ENCODE measurements at places on chromosomes 5 and 9.

DNA sequence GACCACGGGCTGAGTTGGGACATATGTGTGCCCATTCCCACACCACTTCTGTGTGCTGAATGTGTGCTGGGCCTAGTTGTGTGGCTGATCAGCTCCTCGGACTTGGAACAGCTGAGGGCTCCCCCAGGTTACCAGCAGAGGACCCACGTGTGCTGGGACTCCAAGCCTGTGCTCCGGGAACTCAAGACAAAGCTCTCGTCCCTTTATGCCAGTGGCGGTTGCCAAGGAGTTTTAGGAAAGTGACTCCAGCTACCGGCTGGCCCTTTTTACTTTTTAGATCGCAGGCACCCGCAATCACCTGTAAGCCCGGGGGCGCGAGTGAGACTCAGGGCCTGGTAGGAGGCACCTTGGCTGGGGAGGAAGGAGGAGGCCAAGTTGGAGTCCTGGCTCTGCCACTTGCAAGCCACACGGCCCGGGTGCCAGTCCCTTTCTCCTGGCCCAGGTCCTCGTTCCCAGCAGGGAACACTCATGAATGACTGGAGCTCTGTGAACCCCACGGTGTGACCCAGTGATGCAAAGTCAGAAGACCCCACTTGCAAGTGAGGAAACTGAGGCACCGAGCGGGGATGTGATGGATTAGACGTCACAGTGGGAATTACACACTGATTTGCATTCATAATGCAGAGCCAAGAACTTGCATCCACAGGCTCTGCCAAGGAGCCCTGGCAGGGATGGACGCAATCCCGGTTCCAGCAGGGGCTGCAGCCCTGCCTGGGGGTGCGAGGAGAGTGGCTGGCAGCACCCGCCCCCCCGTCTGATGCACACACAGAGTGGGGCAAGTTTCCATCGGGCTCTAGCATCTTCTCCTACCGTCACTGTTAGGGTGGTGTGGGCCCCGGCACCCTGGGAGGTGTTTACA is 26.9 kb downstream of the CRB2 start:
- no peak for DNase-seq

GRCh38 chr9:109342878-109343277 is 22.0 kb upstream of the EPB41L4B start:
- DNase-seq = no peak

DNA sequence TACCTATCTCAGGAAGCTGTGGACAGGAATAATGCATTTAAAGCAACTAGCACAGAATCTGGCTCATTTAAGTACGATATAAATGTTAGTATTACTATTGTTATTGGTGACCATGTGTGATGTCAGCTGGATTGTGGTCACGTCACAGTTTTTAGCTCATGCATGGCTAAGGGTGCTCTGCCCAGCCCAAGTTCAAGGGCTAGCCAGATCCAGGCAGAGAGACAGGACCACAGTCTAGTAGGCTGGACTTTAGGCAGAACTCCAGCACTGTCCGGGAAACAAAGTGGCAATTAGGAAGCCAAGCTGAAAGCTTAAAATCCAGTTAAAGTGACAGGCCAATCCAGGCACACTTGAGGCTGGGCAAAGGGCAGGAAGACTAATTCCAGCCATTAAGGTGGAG is 273.6 kb downstream of the ADAMTSL1 start:
- DNase-seq = no peak

DNA sequence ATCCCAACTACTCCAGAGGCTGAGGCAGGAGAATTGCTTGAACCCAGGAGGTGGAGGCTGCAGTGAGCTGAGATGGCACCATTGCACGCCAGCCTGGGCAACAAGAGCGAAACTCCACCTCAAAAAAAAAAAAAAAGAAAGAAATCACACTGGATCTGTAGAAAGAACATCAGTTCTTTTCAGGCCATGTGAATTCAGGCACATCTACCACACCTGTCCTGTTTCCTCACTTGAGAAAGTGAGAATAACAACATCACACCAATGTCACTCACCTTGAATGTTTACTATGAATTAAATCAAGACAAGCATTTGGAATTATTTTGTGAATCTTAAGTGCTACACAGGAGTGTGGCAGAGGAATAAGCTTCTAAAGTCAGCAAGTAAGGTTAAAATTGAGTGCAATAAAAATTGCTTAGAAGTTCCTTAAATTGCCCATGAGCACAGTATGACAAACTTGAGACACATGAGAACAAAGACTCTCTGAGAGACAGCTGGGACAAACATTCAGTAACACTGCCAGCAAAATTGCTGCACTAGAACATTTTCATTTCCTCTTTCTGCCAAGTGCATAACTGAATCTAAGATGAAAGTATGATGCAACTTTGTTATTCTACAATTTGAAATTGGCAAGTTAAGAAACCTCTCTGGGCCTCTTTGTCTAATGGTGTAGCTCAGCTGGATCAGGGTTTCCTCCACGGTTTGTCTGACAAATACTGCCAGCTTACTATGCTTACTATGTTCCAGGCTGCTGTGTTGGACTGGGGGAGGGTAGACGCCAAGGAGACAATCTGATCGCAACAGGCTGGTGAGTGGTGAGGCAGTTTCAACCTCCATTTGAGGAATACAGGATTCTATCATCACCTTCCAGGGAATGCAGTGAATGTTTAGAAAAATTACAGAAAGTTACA is 1.9 kb upstream of the RIC1 start:
- peak; percentile 68 for DNase-seq

GRCh38 chr9:36143245-36143641 is 6.7 kb downstream of the GLIPR2 start:
- no peak for DNase-seq

DNA sequence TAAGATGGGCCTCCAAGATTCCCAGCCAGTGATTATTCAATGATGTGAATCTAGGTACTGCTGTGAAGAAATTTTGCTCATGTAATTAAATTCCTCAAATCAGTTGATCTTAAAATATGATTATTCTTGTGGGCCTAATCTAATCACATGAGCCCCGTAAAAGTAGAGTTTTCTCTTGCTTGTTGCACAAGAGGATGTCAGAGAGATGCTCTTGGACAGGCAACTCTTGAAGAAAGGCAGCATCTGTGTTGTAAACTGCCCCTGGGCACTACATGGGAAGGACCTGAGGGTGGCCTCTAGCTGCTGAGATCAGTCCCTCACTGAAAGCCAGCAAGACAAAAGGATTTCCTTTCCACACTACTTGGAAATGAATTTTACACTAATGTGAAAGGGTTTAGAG is 132.9 kb downstream of the TRPM3 start:
- DNase-seq = no peak

DNA sequence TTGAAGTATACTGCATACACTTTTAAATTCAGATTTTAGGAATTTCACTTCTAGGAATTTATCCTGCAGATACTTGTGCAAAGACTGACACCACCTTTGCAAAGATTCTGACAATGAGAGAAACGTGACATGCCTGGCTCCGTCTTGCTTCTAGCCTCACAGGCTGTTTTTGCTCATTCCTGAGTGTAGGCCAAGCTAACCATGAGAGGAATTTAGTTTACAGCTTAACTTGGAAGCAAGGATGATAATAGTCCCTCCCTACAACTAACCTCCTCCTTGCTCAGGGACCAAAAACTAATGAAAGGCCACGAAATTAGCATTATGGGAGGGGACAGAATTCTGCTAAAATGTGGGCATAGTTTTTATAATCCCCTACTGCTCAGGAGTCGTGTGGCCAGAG is 31.1 kb downstream of the C5orf22 start:
- no peak for DNase-seq

DNA sequence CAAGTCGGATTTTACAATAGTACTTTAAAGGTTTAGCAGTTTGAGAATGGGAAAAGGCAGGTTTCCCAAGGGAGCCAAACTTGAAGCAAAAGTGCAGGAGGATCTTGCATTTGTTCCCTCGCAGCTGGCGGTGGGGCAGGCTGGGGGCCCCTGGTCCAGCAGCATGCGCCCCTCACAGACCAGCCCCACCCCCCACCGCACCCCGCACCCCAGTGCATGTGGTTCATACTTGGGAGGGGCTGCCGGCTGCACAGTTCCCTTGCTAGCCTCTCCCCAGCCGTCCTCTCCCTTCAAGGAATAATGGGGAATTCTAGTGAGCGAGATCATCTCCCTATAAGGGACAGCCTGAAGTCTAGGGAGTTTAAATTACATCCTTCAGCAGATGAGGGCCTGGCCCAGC is 273.1 kb upstream of the IRX2 start:
- DNase-seq = no peak

- DNase-seq = no peak
These were observed 122.7 kb downstream of the GRIA1 start for GRCh38 chr5:153613144-153613543.

DNA sequence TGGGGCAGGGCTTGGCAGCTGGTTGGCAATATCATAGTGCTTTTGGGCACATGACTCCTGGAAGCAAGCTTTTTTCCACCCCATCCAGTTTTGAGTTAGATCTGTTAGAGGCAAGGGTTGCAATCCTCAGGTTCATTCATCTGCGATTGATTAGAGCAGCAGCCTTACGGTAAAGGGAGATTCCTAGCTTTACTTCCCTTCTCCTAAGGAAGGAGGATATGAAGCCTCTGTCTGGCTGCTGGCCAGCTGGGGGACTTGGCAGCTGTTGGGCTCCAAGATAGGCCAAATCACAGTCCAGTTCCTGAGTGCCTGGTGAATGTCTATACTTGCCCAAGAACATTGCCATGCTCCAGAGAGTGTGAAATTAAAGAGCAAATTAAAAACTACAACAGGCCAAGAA is 113.4 kb upstream of the CCNH start:
- DNase-seq = no peak

- peak; percentile 21 for DNase-seq
These were observed 30.6 kb downstream of the KDM4C start for GRCh38 chr9:6788162-6789016.

GRCh38 chr9:35906923-35907699 is 1.1 kb downstream of the HRCT1 start:
- peak; percentile 95 for DNase-seq

- DNase-seq = no peak
These were observed 38.7 kb downstream of the JAKMIP2 start for GRCh38 chr5:147743678-147744374.

- DNase-seq = no peak
These were observed 30.7 kb downstream of the LHX2 start for GRCh38 chr9:124042201-124042721.

- DNase-seq = no peak
These were observed 336.5 kb upstream of the SEMA6A start for GRCh38 chr5:116911074-116911473.

DNA sequence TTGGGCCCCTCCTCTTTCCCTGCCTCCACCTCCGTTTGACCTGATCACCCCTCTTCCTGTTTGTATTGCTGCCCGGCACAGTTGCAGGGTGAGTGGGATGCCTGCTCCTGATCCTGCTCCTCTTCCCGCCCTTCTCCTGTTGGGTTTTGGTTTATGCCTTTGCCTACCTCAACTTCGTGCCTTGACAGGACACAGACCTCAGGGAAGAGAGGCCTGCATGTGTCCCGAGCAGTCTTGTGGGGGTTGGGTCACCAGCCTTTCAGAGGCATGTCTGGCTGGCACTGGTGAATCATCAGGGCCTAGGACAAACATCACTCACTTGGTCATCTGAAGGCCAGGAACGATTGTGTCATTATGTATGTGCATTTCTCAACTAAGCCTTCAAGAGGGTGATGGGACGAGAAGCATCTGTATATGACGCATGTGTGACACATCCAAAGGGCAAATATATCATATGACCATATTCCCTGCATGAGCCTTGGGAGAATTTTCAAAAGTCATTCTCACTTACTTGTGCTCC is 56.9 kb downstream of the NPR3 start:
- DNase-seq = peak; percentile 98

GRCh38 chr5:75348241-75348640 is 11.2 kb downstream of the HMGCR start:
- no peak for DNase-seq

- no peak for DNase-seq
These were observed 35.4 kb upstream of the MSH3 start for GRCh38 chr5:80619086-80619485.

GRCh38 chr5:154677921-154678320 is 77.3 kb upstream of the LARP1 start:
- DNase-seq = no peak

- DNase-seq = no peak
These were observed 15.0 kb upstream of the SCGB3A1 start for GRCh38 chr5:180606215-180606785.

GRCh38 chr9:114324492-114324891 is 1.6 kb downstream of the ORM1 start:
- no peak for DNase-seq

DNA sequence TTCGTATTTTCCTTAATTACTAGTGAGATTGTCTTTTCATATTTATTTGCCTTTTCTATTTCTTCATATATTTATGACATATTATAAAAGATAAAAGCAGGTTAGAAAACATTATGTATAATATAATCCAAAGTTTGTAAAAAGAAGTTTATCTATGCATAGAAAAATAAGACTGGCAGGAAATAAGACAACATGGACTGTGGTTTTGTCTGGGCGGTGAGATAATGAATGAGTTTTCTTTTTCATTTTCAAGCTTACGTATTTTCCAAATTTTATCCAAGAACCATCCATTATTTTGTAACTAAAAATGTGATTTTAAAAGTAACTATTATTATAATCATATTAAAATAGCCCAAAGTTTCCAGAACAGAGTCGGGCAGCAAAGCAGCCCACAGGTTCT is 109.8 kb upstream of the MVB12B start:
- DNase-seq = no peak

GRCh38 chr9:36530224-36530623 is 42.5 kb upstream of the MELK start:
- DNase-seq = no peak
